Epithelial cell of umbilical artery (primary cell): ENCODE measurements at places on chromosomes 13 and 19. TPM values are rescaled to one million over a fixed set of nuclear protein-coding genes. Genes with fewer than 3 reads are reported as not detected.

Gene ZNF561
- 37.4 and 39.4 TPM in 2 replicates for total RNA-seq

Gene PEAK3
- total RNA-seq: not detected in 2 replicates

Gene CD37
- not detected in 2 replicates for total RNA-seq

Gene BLOC1S3
- total RNA-seq: 3.6 and 7.8 TPM in 2 replicates

Gene CPB2
- total RNA-seq: not detected in 2 replicates

Gene SYT3
- total RNA-seq: under 0.01 and 0.15 TPM in 2 replicates

Gene ACP7
- under 0.01 TPM in 1 of 2 replicates, not detected in the other for total RNA-seq

Gene DHX34
- 6.5 and 8.7 TPM in 2 replicates for total RNA-seq

Gene SMIM44
- not detected in 2 replicates for total RNA-seq

Gene RASL11A
- total RNA-seq: 2.6 and 3.3 TPM in 2 replicates
